ENCODE measurements at places on chromosomes 12 and 14.

GRCh38 chr14:59272633-59273032 is 84.2 kb downstream of the DAAM1 start:
- no peak for DNase-seq

- no peak for DNase-seq
Measured at GRCh38 chr14:92449404-92450181, 64.0 kb upstream of the RIN3 start.

- peak; percentile 70 for DNase-seq
Measured at GRCh38 chr12:49305762-49306510, 11.0 kb downstream of the PRPH start.

- DNase-seq = no peak
Measured at GRCh38 chr14:71711619-71712018, 220.6 kb upstream of the RGS6 start.

GRCh38 chr12:108514973-108515814 is at the start of gene FICD:
FICD (plus strand) TSS chr12:108515277; CDS start chr12:108516973, 1,696 bp downstream.
- DNase-seq = peak; percentile 99

- DNase-seq = no peak
Measured at GRCh38 chr14:68627868-68628604, 164.8 kb downstream of the ZFP36L1 start.

DNA sequence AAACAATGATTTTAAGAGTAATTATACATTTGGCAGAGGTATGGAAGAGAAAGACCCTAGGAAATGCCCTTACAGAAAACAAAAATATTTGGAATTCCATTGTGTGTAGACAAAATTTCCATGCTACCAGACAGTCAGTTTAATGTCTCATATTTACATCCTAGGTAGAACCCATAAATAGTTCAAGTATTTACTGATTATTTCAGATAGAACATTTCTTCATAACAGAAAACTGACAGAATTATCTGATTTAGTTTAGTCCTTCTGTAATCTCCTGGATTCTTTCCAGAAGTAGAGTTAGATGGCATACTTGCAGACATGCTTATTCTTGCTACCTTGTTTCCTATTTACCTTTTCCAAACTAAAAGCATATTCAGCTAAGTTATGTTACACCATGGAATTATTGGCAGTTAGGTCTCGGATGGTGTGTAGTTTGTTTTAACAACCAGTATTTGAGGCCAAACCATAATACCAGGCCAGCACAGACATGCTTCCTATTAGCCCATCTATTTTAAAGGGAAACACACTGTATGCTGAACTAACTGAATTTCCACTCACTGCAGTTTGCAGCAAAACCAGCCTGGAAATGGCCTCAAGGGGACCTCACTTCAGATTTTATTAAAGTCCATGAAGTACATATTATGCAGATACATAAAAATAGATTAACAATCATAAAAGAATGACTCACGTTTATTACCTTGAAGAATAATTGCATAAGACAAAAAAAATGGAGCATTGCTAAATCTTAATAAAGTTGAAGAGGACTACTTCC is 126.6 kb upstream of the LRIG3 start:
- no peak for DNase-seq

DNA sequence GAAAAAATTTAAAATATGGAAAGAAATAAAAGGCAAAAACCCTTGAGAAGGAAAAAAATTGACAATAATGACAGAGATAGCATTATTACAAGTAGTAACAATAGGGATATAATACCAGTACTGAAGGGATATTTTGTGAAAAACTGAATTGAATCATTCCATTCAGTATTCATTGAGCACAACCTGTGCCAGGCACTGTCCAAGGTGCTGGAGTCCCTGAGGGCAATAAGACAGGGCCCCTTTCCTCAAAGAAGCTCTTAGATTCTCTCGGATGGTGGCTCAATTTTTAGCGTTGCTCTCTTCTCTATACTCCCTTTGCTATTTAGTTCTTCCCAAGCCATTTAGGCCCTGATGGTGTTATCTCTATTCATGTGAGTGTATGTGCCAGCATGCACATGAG is 34.3 kb upstream of the GAS2L3 start:
- DNase-seq = peak; percentile 17

DNA sequence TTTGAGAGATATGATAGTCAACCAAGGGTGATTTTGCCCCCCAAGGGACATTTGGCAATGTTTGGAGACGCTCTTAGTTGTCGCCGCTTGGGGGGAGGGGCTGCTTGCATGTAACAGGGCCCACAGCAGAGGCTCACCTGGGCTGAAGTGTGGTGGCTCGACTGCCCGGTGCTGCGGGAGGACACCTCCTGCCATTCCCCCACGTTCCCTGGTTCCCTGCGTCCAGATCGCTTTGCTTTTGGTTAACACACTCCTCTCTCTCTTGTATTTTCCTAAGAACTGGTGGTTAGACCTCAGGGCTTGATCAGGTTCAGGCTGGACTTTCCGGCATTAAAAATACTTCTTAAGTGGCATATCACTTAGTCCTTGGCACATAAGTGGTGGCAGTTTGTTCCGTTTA is 18.9 kb downstream of the PPP2R5C start:
- DNase-seq = no peak

GRCh38 chr12:120961604-120962531 is 16.5 kb upstream of the HNF1A start:
- no peak for DNase-seq

GRCh38 chr12:27539191-27539631 is 15.2 kb downstream of the PPFIBP1 start:
- no peak for DNase-seq

GRCh38 chr12:88924162-88924561 is 343.9 kb upstream of the KITLG start:
- DNase-seq = no peak

DNA sequence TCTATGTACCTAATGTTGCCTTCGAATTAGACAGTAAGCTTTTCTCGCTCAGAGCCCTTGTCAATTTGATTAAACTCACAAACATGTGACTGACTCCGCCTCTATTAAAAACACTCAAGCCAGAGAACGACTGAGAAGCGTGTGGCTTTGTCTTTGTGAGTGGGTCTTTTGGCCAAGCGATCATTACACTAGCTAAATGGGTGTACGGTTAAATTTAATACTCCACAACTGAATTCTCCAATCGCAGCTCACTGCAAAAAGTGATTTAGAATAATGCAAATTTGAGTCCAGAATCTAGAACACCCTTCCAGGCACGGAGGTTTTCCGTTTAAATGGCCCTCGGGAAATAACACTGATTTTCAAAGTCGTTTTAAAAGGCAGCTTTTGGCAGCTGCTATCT is 253.7 kb downstream of the EFCAB11 start:
- DNase-seq = no peak

DNA sequence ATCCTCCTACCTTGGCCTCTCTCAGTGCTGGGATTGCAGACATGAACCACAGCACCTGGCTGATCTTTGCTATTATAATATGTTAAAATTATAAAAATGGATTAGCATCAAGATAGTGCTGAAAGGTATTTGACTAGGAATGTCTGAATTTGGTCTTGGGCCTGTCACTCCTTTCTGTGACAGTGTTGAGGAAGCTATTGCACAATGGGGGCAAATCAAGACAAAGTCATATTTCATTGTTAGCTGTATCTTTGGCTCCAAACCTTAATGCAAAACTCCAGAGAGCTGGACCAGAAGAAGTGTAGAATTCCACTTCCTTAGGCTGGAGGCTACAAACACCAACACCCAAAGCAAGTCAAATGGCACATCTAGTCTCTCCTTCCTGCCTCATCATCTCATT is 42.2 kb downstream of the ZCRB1 start:
- DNase-seq = peak; percentile 27

GRCh38 chr12:110369992-110370391 is 33.5 kb downstream of the ANAPC7 start:
- DNase-seq = no peak
